NCI-H187 treated with DMSO at 0.1 percent for 48 hours (cell line): ENCODE measurements at places on chromosomes 7 and 10.

GRCh38 chr10:117218654-117219053 lies 21.4 kb downstream of the KCNK18 start:
- DNase-seq: no peak

GRCh38 chr7:45919231-45919784 lies 1.8 kb downstream of the IGFBP3 start:
- DNase-seq: no peak

- no peak for DNase-seq
These were observed 17.2 kb upstream of the RHBDD2 start for GRCh38 chr7:75861636-75862035.

- DNase-seq: no peak
These were observed 657.6 kb downstream of the PARD3 start for GRCh38 chr10:34157501-34157900.

DNA sequence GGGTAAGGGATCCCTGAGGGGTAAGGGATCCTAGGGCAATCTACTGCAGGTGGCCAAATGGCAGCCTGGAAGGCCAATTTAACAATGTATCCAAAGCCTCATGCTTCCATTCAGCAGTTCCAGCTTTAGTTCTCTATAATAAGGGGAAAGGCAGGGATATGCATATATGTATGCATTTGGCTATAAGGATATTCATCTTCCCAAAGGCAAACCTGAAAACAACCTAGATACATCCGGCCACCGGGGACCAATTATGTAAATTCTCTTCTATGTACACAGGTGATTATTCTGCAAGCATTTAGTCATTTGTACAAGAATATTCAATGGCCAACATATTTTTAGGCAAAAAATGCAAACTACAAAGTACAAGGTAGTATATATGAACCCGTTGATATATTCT lies 26.7 kb downstream of the PSAP start:
- no peak for DNase-seq

- DNase-seq: no peak
These were observed 2.0 kb downstream of the ZMIZ1 start for GRCh38 chr10:79070606-79071395.

DNA sequence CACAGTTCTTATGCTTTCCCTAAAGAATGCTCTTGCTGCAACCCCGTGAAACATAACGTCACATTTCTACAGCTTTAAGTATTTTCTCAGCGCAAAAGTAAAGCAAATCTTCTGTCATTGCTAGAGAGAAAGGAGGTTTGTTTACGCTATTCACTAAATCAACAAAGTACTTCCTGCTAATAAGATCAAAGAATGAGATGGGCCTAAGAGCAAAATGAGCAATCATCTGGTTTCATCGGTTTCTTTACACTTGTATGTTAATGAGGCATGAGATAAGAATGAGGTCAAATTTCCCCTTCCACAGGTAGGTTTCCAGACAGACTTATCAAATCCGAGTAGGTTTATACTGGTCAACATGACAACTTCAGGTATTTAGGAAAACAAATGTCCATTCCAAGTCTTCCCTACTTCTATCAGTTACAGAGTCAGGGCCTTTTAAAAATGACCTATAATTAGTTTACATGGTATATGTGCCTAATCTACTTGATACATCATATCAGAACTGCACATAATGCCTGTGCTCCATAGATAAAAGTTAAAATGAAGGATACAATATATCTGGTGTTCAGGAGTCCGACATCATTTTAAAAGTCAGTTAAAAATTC lies 8.4 kb downstream of the USP6NL start:
- no peak for DNase-seq

GRCh38 chr7:8831376-8831775 lies 398.0 kb downstream of the NXPH1 start:
- no peak for DNase-seq

GRCh38 chr7:37320848-37321468 lies 127.7 kb downstream of the ELMO1 start:
- DNase-seq: no peak

- DNase-seq: no peak
These were observed 34.3 kb downstream of the HTRA1 start for GRCh38 chr10:122495406-122496340.

DNA sequence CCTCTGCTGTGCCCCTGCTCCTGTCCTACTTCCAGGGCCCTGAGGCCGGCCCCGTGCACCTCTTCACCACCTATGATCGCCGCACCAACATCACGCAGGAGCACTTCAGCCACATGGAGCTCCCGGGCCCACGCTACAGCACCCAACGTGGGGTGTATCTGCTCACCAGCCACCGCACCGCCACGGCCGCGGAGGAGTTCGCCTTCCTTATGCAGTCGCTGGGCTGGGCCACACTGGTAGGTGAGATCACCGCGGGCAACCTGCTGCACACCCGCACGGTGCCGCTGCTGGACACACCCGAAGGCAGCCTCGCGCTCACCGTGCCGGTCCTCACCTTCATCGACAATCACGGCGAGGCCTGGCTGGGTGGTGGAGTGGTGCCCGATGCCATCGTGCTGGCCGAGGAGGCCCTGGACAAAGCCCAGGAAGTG lies 1.8 kb downstream of the RBP3 start:
- DNase-seq: no peak

DNA sequence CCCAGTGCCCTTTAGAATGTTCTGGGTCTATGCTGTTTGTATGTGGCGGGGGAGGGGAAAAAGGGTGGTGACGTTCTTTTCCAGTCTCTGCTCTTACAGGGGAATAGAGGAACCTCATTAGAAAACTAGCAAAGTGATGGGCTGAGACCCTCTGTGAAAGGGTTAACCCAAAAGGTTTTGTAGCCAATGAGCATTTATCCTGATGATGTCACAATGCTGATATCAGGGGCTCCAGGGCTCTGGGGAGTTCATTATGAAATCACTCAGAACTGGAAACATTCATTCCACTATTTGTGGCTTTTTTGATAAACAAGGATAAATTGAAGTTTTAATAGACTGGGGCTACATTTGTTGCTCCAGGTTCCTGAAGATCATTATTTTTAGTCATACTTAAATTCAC lies 71.7 kb downstream of the ARID5B start:
- DNase-seq: no peak

- DNase-seq: no peak
These were observed 18.7 kb downstream of the SORCS3 start for GRCh38 chr10:104659809-104660208.

DNA sequence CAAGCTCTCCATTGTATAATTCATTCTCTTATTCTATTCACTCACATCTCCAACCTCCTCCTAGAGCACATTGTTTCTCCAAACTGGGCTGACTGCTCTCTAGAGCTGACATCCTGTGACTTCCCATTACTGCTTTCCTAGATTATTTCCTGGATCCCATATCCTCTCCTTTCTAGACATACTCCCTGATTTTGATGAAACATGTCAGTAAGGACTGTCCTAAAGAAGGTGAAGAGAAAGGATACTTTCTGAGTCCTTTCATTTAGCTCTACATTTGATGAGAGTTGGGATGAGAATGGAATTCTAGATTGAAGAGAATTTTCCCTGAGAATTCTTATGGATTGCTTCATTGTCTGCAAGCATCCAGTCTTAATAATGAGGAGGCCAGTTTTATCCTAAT lies 78.8 kb downstream of the CNNM2 start:
- DNase-seq: no peak

- DNase-seq: no peak
These were observed 12.0 kb upstream of the RHOBTB1 start for GRCh38 chr10:60955957-60956425.

- DNase-seq: no peak
These were observed 63.1 kb downstream of the TES start for GRCh38 chr7:116273283-116273917.

DNA sequence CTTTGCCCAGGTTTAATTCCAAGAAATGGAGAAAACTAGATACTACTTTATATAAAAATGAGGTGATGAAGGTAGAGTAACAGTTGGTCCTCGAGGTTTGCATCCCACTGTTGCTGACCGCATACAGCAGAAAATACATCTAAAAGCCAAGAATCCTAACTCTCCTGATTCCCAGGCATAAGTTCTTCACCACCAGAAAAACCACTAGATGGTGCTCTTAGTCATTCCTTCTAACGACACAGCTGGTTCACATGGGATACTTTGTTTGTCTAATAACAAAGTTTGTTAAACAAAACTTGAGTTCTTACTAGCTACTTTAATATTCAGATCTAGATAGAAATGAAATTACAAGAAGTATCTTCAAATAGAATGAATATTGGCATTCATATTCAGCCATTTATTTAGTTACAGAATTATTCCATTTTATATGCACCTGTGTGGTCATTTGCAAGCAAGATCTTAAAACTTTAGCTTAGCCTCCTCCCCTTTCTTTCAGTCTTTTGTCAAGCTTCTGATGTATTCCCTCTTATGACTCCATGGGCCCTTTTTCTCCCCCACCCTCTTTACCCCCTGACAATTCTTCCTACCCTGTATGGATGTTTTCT lies 54.1 kb upstream of the CYP26C1 start:
- no peak for DNase-seq

DNA sequence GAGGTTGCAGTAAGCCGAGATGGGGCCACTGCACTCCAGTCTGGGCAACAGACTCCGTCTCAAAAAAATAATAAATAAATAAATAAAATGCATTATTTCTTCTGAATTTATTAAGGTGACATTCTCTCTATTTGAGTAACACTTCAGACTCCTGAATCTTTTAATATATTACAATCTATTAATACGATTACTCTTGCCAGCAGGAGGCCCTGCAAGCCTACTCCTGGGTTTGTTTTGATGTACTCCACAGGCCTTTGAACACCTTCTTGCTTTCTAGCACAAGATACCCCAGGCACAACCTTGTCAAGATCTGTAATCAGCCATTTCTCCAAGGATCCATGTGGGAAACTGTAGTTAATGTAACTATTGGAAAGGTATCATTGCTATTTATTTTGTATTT lies 63.5 kb downstream of the COBL start:
- no peak for DNase-seq

GRCh38 chr10:123147635-123148413 lies at the start of gene HMX2:
Gene HMX2, plus strand, starts transcription at chr10:123148136. Its CDS starts 243 bp downstream, at chr10:123148379.
- no peak for DNase-seq

GRCh38 chr10:82668221-82668895 lies 793.4 kb downstream of the NRG3 start:
- DNase-seq: no peak

- DNase-seq: no peak
These were observed 95.3 kb upstream of the IL6 start for GRCh38 chr7:22631730-22632129.
